ENCODE measurements at places on chromosomes 16 and 17.

- DNase-seq, result peak; percentile 30
Measured at GRCh38 chr17:77319211-77320043, 178.7 kb downstream of the SEC14L1 start.

- no peak for DNase-seq
Measured at GRCh38 chr17:60744355-60744966, 66.8 kb downstream of the BCAS3 start.

DNA sequence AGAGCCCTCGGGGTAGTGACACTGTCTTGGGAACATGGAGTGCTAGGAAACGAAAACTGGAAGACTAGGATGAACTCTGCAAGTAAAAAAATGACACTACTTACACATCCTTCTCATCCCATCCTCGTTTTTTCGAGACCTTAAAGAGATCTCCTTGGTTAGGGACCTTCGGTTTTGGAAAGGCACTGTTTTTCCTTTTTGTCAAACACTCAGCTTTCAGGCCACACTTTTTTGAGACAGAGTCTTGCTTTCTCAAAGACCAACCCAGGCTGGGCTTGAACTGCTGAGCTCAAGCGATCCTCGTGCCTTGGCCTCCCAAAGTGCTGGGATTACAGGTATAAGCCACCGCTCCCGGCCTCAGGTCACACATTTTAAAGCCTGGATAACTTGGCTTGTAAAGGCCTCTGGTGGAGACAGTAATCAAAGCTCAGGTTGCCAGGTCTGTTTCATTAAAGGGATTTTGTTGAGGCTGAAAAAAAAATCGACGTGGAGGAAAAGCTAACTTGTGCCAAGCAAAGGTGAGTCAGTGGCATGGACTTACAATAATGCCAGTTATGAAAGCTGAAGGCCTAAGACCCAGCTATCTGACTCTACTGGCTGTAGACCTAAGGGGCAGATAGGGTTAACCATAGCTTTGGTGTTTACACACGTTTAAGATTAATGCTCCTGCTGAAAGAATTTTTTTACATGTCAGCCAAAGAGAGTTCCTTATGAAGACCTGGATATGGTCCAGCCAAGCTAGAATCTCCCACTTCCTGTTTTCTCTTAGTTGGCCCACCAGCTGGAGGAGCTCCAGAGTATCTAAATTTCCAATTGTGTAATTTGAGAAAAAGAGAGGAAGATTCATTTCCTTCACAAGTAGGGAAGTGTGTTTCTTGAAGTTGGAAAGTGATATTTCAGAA is 823 bp downstream of the NBR1 start:
- no peak for DNase-seq

- no peak for DNase-seq
Measured at GRCh38 chr16:87284183-87284582, 33.0 kb downstream of the C16orf95 start.

DNA sequence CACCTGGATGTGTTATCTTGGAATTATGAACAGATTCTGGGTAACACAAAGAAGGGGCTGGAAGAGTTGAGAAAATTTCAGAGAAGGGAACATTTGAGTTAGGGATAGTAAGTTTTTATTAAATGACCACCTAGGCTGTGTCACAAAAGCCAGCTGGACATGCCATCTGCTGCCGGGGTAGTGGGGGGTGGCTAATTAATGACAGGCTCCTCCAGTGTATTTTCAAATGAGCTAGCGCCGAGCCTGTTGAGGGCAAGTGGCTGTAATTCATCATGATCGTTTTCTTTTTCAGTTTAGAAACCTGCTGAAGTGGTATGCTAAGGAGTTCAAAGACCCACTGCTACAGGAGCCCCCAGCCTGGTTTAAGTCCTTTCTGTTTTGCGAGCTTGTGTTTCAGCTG is 6.2 kb downstream of the TMEM97 start:
- no peak for DNase-seq

DNA sequence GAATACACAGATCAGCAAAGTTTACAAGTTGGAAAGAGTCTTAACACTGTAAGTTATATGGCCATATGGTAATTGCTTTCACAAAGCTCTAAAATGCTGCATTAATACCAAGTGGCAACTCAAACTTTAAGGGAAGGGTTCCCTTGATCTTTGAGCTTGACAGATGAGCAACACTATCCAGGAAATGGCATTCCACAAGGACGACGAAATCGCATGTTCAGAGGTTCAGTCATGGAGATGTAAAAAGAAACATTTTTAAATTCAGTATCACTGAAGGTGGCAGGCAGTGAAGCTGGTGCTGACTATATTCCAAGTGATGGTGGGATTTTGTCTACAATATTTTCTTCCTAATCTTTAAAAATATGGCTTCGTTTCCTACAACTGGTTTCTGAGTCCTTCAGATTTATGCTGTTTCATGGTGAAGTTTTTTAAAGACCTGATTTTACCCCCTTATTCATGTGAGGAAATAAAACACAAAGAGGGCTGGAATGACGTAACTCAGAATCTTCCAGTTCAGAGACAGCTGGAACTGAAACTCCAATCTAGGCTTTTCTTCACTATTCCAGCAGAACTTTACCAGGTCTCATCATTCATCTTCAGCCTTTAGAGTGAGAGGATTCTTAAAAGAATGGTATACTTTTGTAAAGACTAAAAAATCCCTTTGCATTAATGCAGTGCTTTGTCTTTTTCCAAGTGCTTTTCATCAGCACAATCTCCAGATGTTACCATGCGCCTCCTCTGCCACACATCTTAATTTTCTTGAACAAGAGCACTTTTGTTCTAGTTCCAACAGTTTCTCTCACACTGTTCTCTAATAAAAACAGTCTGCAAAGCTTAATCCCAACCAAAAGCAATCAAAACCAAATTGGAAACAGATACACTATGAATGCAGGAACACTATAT is 20.2 kb downstream of the CHCT1 start:
- no peak for DNase-seq

- no peak for DNase-seq
Measured at GRCh38 chr17:47267354-47267828, 13.8 kb downstream of the ITGB3 start.

DNA sequence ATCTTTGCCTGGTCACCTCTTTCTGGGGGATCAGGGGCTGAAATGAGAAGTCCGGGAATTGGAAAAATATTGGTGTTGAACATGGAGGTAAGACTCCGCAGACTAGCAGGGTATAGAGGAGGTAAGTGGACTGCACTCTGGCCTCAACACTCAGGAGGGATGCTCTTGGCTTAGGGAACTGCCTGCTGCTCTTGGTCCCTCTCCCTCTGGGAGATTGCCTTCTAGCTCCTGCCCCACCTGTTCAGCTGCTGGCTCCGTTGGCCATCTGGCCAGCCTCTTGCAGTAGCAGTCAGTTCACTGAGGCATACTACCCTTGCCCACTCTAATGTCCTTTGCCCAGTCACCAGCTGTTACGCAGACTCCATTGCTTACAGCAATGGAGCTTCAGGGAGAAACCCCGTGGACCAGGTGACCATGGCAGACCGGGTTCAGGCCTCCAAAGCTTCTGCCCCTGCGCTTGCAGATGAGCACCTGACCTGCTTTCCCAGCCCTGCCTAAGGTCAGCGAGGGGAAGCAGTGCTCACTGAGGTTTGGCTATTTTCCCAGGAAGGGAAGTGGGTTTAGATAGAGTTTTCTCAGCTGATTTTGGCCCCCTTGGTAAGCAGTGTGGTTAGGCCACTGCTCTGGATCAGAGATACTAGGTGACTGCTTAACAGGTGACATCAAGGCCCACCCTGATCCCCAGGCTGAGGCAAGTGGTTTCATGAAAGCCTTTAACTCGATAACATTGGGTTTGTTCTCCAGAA is 11.9 kb downstream of the CDK5RAP3 start:
- no peak for DNase-seq

All from WTC11 (cell line).